ENCODE measurements at places on chromosomes 2 and 18.

GRCh38 chr2:16719485-16719808, 53.8 kb upstream of the CYRIA start:
- no peak for DNase-seq

- no peak for DNase-seq
These were observed 761.6 kb downstream of the DSC3 start for GRCh38 chr18:30280861-30281470.

- no peak for DNase-seq
These were observed 178.1 kb downstream of the DYSF start for GRCh38 chr2:71631411-71631931.

- DNase-seq, result no peak
These were observed 115.0 kb upstream of the ZNF516 start for GRCh38 chr18:76610012-76610411.

GRCh38 chr2:7525746-7526145, 608.5 kb downstream of the RNF144A start:
- DNase-seq, result no peak

DNA sequence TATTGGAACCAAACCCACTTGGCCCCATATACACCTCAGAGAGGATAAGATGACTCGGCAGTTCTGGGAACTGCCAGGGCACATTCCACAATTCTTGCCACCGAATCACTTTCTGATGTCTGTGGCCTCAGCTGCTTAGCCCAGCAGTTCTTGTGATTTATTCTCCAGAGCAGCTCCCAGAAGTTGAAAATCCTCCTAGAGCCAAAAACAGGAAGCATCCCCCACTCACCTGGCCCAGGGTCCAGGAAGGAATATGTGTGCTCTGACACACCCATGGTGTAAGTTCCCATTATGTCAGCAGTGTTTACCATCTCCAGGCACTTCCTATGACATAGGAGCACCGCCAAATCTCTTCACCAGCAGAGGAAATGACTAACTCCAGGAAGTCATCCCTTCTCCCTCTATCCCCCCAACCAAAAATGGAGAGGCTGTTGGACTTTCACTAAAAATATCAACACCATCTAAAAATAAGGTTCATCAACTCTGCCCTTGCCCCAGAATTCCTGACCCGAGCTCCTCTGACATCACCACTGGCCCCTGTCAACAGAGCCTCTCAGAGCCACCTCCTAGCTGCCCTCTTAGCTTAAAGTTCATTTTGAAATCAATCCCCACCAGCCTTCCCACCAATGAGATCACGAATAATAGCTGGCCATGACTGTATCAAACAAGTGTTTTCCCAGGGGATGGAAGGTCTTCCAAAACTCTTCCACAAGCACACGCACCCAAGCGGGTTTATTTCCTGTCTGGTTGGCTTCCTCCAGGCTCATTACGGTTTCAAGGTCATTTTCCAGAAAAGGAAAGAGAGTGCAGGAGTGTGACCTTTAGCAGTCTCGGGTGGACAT, 223.1 kb upstream of the PARD3B start:
- no peak for DNase-seq

- no peak for DNase-seq
These were observed 47.9 kb upstream of the FAM171B start for GRCh38 chr2:186645999-186646398.

GRCh38 chr2:33312355-33312754, 164.1 kb upstream of the RASGRP3 start:
- DNase-seq, result no peak

- no peak for DNase-seq
These were observed 72.5 kb upstream of the SERPINE2 start for GRCh38 chr2:224111576-224111975.

DNA sequence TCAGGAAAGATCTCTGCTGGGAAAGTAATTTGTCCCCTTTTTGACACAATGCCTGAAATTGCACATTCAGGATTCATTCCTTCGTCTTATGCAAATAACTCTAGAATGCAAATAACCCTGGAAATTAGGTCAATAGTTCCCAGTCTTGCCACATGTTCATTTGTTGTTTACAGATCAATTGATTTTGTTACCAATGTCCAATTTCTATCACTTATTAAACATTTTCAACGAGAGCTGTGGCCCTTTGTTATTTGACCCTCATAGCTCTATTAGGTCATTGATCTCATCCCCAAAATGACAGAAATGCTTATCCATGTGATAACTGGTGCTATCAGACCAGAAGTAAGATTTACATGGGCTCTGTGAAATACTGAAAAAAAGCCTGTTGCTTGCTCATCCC, 275.3 kb upstream of the REG3G start:
- no peak for DNase-seq

DNA sequence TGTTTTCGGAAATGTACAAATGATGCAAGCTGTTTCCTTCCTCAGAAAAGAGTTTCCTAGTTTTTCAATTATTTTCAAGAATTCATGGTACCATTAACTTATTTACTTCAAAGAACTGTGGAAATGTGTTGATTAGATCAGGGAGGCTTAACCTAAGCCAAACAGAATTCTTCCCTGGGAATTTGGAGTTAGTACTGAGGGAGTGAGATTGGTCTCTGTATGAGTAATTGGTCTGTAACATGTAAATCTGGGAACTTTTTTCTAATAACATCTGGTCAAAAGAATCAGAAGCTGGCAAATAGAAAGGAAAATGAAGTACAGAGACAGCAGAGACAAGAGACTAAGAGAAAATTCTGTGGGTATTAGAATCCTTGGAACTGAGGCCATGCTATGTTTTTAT, 145.8 kb downstream of the BABAM2 start:
- no peak for DNase-seq

DNA sequence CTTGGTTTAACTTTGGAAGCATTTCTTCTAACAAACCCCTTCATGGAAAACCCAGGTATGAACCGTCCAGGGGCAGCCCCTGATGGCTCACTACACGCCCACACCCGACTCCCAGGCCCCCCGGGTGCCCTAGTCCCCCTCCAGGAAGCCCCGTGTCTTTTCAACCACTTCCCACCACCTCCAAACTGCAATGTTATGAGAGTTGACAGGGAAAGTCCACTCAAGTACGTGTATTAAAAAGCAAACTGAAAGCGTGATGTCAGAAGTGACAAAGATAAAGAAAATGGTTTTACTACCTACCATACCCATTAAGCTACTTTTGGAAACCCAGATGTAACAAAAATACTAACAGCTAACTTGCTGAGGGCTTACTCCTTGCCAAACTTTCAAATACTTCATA, 51.5 kb downstream of the L3MBTL4 start:
- no peak for DNase-seq

DNA sequence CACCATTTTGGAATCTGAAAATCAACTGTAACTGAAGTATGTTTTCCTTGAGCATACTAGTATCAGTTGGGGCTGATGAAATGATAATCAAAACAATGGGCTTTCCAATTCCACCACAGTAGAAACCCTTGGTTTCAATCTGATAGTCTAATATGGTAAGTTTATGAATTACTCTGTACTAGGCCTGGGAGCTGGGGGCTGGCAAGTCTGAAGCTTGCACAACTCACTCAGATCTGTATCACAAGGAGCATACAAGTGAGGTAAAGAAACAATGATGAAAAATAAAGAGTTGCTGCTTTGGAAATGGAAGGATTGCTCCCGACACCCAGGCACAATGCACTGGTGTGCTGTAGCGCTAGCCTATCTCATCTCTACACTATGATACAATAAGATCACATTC, 19.4 kb downstream of the ZEB2 start:
- DNase-seq, result no peak

DNA sequence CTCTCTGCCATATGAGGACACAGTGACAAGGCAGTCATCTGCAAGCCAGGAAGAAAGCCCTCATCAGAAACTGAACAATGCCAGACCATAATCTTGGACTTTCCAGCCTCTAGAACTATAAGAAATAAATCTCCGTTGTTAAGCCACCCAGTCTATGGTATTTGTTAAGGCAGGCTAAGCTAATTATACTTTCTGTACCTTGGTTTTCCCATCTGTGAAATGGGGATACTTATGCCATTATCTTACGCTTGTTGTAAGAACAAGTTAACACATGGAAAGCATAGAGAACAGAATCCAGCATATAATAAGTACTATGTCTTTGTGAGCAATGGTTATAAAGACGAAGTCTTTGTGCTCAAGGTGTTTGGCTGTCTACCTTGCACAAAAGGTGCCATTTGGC, 8.3 kb upstream of the ADD2 start:
- DNase-seq, result no peak

DNA sequence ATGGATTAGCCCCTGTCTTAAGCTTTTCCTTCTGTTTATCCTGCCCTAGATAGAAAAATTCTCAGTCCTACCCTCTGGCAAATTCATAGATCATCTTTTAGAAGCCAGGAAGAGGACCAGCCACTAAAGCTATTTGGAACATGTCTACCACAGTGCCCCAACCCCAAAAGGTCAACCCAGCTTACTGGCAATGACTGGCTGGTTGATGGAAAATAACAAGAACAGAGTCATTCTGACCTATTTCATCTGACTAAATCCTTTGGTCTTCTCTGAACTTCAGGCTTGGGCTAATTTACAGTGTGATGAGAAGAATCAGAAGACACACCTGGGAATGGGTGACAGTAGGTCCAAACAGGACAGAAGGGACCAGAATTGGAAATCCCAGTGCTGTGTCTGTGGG, 227.3 kb upstream of the CCDC68 start:
- no peak for DNase-seq

- DNase-seq, result no peak
These were observed 4.6 kb downstream of the DPP4 start for GRCh38 chr2:162069267-162069903.

DNA sequence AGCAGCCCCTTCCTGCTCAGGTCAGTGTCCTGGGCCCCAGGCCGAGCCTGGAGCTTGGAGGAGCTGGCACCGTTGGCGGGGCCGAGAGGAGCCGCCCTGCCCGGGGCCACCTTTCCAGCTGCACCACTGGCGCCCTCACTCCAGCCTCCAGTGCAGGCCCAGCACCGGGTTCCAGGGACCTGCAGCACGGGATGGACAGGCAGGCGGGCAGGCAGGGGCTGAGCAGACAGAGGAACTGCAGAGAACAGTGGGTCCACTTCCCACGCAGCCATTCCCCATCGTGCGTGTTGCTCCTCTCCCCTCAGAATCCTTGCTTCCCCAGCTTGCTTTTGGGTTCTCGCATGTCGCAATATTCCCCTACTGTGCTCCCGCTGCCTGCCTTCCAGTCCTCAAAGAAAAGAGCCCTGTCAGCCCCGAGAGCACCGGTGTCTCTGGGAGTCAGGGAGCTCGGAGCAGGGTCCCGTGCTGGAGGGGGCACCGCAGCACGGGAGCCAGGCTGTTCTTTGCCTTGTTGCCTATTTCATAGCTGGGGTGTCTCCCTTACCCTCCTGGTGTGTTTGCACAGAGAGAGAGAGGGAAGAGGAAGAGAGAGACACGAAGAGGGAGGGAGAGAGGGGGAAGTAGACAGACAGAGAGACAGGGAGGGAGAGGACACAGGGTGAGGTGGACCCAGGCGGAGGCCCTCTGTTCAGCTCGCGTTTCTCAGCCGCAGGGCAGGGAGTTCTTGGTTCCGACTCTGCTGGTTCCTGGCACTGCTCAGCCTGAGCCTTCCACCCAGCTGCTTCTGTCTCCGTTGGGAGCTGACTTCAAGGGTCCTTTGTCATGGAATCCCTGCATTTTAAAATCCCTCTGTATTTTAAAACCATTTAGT, 126.0 kb downstream of the MBP start:
- DNase-seq, result no peak

DNA sequence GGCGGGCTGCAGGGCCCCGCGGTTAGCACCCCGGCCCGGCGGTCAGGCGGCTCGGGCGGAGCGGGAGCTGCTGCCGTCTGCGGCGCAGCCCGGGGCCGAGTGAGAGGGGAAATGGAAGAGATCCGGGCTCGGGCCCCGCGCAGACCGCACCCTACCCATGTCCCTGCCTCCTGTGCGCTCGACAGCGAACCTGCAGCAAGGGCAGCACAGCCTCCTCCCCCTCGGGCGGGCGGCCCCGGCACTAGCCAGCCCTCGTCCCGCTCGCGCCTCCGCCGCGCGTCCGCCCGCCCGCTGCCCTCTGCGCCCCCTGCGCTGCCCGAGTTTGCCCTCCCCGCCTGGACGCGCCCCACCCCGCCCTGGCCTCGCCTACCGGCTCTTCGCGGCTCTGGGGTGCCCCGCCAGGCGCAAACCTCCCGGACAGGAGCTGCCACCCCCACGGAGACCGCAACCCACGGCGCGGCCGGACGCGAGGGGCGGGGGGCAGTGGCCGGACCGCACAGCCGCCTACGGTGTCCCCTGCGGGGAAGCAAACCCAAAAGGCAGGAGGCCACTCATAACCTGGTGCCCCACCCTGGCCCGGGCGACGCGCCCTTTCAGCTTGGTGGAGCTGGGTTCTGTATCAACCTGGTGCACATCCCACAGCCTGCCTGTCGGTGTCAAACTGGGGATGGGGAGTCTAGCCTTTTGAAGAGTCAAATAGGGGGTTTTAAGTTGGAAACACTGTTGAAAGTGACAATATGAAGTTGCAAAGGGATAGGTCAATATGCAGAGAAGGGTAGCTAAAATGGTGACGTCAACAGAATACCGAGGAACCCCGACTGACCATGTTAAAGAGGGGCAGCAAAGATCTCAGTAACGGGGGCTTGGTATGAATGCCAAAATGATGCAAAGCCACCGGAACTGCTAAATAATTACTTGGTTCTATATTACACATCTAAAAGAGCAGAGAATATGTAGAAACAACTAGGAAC, at the start of gene IHH:
Gene IHH (minus strand): TSS at position 101 of the 971 bp plus-strand sequence. CDS start 454 bp downstream, outside the sequence.
- DNase-seq, result no peak

- no peak for DNase-seq
These were observed 32.7 kb upstream of the ALKAL2 start for GRCh38 chr2:320561-320960.

DNA sequence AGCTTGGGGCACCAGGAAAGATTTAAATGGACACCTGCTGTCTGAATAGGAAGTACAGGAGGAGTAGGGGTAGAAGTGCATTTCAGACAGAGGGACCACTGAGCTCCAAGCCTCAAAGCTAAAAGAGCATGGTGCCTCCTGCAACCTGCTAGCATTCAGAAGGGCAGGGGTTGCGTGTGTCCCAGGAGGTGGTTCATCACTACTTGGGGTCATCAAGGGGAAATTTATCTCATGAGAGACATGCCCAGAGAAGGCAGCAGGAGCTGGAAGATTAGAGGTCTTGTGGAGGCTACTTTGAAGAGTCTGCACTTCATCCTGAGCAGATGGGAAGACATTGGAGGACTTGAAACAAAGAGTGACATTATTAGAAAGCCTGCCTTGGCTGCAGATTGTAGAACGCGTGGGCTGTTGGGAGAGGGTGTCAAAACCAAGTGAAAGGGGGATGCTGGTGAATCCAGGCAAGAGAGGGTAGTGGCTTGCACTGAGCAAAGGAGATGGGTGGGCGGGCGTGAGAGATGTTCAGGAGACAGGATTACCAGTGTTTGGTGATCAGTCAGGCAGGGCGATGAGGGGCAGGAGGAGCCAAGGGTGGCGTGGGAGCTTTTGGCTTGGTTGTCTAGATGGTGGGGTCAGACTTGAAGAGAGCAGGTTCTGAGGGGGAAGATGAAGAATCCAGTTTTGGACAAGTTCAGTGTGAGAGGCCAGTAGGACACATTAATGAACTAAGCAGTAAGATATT, 154.0 kb downstream of the DYSF start:
- no peak for DNase-seq

- DNase-seq, result no peak
These were observed 54.5 kb downstream of the PLEKHM3 start for GRCh38 chr2:207970826-207971180.

GRCh38 chr18:6621437-6621836, 108.1 kb upstream of the ARHGAP28 start:
- no peak for DNase-seq

Data from stimulated activated CD4-positive, alpha-beta T cell treated with anti-CD3 and anti-CD28 coated beads, TNF-alpha, amount 100 ng/mL, for 48 hours (primary cell).